ENCODE measurements at places on chromosomes 6 and 20.

DNA sequence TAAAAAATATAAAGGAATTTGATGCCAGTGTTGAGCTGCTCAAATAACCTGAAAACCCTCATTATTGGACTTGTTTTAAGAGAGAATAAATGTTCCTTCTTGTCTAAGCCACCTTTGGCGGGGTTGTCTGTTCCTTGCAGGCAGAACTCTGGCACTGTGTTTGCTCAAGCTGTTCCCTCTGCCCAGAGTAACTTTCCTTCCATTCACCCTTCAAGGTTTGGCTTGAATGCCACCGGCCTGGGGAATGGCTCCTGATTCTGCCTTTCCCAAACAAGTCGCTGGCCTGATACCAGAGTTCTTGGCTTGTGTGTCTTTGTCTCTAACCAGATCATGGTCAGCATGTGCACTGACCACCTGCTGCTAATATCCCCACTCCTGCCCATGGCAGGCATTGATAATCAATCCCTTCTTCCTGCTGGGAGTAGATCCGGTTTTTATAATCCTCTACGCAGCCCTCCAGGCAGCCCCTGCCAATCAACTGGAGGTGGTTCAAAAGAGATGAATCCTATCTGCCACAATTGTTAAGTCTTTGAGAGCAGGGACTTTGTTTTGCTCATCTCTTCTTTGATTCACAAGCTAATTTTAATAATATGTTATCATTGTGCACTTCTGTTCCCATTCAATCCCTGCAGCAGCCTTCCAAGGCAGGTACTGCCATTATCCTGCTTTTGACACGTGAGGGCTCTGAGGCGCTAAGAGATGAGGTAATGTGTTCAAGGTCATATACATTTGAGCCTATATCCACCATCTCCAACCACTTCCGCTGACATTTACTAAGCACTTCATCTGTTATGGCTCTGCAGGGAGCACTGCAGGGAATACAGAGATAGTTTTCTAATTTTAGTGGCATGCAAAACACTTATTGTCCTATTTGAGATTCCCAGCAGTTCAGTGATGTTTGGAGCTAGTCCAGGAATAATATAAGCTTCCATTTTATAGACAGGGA, 3.1 kb upstream of the CCM2L start:
- no peak for DNase-seq

DNA sequence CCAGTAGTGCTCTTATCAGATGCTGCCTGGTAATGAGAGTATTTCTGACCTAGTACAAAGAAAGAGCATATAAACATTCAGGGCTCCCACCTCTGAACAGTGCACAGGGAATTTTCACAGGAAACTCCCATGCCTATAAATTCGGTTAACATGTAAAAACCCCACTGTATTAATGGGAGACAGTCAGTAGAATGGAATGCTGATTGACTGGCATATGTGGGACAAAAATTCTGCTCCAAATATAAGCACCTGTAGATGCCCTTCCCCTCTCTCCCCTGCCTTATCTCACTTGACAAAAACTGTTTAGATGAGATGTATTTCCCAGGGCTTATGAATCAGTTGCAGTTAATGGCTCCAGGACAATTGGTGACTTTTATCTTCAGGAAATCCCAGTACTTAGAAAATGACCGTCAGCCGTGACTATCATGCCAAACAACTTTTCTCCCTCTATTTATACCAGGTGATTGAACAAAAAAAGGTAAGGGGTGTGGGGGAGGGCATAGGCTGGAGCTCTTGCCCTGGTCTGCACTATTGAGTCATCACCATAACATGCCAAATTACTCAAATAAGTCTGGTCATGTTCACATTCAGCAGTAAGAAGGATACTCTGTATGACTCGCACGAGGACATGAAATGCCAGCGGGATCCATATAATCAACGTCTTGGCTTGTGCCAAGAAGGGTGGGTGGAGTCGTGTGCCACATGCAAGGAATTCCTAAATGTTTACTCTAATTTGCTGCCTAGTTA, 176.4 kb upstream of the BMP2 start:
- no peak for DNase-seq

GRCh38 chr6:85498596-85499258, 48.8 kb downstream of the NT5E start:
- DNase-seq: no peak

- peak; percentile 96 for DNase-seq
Measured at GRCh38 chr20:38125157-38126056, 39.7 kb downstream of the TGM2 start.

DNA sequence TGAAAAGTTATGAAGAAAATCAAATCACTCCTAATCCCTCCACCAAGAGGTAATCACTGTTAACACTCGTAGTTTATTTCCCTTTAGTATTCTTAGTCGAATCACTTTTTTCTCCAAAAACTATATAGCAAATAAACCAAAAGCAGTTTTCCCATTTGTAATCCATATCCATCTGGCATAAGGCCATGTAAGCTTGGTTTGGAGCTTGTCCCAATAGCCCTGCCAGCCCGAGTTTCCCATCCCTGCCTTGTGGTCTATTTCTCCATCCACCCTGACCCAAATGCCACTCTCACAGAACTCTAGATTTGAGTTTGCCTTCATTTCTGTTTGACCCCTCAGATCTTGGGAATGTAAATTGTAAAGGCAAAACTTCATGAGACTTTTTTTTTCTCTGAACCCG, 71.8 kb upstream of the DSP start:
- DNase-seq: no peak

DNA sequence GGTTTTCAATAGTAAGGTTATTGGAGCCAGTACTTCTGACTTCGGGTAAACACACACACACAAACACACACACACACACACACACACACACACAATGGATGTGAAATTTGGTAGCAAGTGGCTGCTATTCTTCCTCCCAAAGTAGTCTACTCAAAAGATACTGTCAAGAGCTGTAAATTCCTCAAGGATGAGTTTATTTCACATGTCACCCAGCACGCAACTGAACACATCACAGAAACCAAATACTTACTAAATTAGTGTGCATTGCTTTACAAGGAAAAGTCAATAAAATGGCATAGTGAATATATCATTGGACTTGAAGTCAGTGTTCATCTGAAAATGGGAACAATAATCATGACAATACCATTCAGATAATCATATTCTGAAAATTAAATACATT, 32.9 kb downstream of the MMUT start:
- DNase-seq: no peak

DNA sequence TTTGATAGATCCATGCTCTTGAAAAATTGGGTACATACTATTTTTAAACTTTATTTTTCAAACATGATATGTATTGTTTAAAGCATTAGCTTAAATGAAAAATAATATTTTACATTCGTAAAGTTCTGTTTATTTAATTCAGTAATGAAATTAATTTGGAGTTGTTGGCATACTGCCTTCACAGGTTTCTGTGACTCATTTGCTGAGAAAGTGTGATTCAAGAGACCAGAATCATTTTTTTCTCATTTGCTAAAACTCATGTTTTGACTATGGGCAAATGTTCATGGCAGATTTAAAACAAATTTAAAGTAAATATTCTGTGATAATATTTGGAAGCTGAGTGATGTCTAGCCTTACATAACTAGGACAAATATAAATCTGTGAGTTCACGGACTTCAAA, 230.4 kb downstream of the BCKDHB start:
- no peak for DNase-seq

GRCh38 chr6:168876956-168877355, 376.7 kb downstream of the THBS2 start:
- no peak for DNase-seq

- DNase-seq: no peak
Measured at GRCh38 chr20:13094976-13095375, 86.2 kb downstream of the SPTLC3 start.

DNA sequence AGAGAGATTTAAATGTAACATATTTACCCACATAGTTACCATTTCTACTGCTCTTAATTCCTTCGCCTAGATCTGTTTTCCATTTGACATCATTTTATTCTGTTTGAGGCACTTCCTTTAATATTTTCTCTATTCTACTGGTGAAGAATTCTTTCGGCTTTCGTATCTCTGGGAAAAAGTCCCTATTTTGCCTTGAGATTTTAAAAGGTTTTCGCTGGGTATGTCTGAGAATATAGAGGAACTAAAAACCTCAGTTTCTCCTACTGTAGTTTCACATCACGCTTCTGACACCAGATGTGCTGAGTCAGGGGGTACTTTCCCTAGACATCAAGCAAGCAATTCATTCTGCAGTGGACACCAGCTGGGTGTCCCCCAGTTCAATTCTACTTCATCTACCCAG, 61.7 kb downstream of the E2F3 start:
- DNase-seq: no peak

DNA sequence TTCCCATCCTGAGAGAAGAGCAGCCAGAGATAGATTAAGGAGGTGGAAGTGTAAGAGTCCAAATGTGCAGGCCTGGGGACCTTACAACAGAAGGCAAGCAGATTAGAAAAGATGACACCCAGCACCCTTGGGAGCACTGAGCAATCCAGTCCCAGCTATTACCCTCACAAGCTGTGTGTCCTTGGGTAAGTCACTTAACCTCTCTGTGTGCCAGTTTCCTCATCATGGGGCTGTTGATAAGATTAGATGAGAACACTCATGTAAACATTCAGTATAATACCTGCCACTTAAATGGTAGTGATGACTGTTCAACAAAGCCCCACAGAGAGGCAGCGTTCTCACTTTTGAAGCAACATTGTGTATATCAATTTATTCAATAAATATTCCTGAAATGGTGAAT, 114.8 kb upstream of the CST7 start:
- no peak for DNase-seq

DNA sequence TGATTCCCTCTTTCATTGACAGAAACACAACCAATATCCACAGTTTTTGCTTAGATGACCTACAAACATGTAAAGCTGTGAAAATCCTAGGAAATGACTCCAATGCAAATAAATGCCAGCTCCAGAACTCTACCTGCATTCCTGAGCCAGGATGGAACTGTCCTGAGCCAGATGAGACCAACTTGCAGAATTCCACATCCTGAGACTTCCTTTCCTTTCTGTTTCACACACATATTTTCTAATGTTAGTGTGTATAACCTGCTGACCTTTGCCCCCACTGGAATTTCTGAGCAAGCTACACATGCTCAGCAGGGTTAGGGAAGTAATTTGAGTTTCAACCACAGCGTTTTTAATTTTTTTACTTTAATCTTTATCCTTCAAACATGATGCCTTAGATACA, 69.6 kb upstream of the ADGRF1 start:
- no peak for DNase-seq

DNA sequence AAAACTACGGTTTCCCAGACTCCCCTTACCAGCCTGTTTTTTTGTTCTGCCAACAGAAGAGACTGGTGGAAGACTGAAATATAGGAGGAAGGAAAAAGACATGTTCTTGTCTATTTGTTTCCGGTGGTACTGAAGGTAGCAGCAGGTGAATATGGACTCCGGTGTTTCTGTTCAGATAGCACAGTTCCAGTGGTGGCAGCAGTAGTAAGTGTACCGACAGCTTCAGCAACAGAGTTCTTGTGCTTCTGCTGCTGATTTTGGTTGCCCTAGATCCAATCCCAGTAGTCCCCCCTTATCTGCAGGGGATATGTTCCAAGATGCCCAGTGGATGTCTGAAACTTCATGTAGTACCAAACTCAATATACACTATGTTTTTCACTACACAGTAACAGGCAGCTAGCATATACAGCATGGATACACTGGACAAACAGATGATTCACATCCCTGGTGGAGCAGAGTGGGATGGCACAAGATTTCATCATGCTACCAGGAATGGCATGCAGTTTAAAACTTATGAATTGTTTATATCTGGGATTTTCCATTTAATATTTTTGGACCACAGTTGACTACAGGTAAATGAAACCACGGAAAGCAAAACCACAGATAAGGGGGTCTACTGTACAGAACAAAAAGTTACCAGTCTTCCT, 301.8 kb downstream of the BTBD9 start:
- DNase-seq: no peak

DNA sequence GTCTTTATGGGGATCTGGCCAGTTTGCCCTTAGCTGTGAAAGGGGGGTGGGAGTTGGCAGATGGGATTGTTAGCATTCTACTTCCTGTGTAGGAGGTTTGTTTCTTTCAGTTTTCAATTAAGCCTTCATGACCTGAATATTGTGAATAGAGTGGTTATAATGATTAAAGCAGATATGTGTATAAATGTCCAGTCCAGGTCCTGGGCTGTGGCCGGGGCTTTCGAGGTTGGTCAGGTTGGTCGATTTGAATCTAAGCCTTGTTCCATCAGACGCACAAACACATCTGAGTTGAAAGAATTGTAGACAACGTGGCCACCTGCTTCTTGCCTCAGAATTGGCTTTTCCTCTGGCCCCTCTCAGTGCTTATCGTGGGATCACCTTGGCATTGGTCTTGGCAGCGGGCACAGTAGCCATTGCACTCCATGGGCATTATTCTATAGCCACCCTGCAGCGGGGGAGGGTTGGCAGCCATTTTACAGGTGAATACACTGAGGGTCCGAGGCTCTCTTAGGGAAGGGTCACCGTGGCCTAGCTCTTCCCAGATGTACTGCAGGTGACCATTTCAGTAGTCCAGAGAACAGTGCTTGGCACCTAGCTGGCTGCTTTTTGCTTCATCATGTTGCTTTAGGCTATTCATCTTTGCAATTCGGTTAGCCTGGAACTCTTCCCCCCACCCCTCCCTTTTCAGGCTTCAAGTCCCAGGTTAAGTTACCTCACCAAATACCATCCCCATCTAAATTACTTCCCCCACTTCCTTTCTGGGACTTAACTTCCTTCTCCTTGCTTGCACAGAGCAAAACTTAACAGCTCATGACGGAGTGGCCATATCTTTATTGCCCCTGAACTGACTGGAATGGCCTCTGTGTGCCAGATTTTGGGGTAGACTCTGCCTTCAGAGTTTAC, 1.1 kb downstream of the RNF114 start:
- no peak for DNase-seq

DNA sequence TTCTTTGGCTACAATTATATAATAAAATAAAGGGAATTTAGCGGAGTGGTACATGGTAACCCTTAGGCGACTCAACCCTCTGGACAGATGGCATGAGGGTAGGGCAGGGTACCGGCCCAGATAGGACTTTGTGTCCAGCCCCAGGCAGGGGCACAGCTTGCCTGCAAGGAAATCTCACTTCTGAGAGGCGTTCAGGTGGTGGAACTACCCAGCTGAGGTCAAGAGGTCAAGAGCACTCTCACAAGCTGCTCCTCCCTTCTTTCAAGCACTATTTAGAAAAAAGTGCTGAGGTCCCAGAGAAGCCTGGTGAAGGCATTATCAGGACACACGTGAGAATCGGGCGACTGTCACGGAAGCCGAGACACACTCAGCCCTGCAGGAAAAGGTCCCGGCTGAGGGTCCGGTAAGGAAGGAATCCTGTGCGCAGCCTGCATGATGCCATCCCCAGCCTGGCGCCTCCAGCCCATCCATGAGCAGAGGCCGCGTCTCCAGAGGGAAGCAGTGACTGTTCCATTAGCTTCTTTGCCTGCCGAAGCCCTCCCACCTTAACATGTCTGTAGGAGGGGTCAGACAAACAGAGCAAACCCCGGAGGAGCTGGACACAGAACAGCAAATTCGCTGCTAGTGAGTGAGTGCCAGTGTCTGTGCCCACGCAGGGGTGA, 54.8 kb downstream of the WDR27 start:
- DNase-seq: no peak

GRCh38 chr6:3526962-3527650, 70.3 kb upstream of the SLC22A23 start:
- DNase-seq: no peak

GRCh38 chr6:39524007-39524406, 201.2 kb downstream of the KIF6 start:
- no peak for DNase-seq
